Glutamatergic neuron (in vitro differentiated cells): ENCODE measurements at places on chromosomes 2 and 18. TPM values are rescaled to one million over a fixed set of nuclear protein-coding genes. Genes with fewer than 3 reads are reported as not detected.

Gene TSN
- 47.8 TPM for total RNA-seq

DNA sequence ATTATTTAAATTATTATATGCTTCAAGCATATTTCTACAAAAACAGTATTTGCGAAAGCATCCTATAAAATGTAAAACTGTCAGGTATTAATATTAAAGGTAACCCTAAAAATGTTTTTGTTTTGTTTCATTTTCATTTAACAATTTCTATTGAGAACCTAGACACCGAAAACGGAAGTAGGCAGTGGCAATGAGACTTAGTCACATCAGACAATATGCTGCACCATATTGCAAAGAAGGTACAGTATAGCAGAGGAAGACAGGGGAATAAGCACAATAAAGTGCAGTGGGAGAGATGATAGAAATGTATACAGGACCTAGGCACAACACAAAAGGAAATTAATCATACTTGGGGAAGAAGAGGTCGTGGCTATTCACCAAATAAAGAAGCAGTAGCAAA is 12.2 kb downstream of the SCN1A start:
- no peak overlapping the region for H3K27ac ChIP-seq
- no peak overlapping the region for H3K4me3 ChIP-seq
- no peak for DNase-seq
- peaks cover 1% of the 10 kb centered on the region for H3K27me3 ChIP-seq

- H3K27ac ChIP-seq, result no peak overlapping the region
- H3K4me1 ChIP-seq, result peaks cover 8% of the 10 kb centered on the region
- H3K4me3 ChIP-seq, result no peak overlapping the region
- H3K36me3 ChIP-seq, result no peaks in the 10 kb centered on the region
- DNase-seq, result no peak
These were observed 33.4 kb downstream of the XRCC5 start for GRCh38 chr2:216142540-216142939.

DNA sequence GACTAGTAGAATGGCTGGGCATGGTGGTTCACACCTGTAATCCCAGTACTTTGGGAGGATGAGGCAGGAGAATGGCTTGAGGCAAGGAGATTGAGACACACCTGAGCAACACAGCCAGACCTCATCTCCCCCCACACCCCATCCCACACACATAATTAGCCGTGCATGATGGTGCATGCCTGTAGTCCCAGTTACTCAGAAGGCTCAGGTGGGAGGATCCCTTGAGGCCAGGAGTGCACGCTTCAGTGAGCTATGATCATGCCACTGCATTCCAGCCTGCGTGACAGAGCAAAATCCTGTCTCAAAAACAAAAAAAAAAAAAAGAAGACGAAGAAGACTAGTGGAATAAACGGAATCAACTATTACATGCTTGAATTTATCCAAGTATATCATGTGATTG is 150.0 kb downstream of the STK39 start:
- H3K27me3 ChIP-seq, result no peaks in the 10 kb centered on the region
- H3K27ac ChIP-seq, result no peak overlapping the region
- H3K4me3 ChIP-seq, result no peak overlapping the region
- no peaks in the 10 kb centered on the region for H3K4me1 ChIP-seq

- H3K4me1 ChIP-seq, result no peaks in the 10 kb centered on the region
- H3K4me3 ChIP-seq, result no peak overlapping the region
- H3K36me3 ChIP-seq, result no peaks in the 10 kb centered on the region
- no peak overlapping the region for H3K27ac ChIP-seq
These were observed 22.8 kb upstream of the SCN7A start for GRCh38 chr2:166516712-166517303.

- no peak overlapping the region for H3K27ac ChIP-seq
- no peak for DNase-seq
- peaks cover 16% of the 10 kb centered on the region for H3K36me3 ChIP-seq
- peaks cover under 1% of the 10 kb centered on the region for H3K27me3 ChIP-seq
- H3K4me3 ChIP-seq, result no peak overlapping the region
- no peaks in the 10 kb centered on the region for H3K4me1 ChIP-seq
These were observed 154.9 kb downstream of the ATAD2B start for GRCh38 chr2:23772056-23772455.
